ENCODE measurements at places on chromosomes 16 and 17.

GRCh38 chr17:72974605-72975232, 117.8 kb downstream of the SLC39A11 start:
- DNase-seq: no peak

DNA sequence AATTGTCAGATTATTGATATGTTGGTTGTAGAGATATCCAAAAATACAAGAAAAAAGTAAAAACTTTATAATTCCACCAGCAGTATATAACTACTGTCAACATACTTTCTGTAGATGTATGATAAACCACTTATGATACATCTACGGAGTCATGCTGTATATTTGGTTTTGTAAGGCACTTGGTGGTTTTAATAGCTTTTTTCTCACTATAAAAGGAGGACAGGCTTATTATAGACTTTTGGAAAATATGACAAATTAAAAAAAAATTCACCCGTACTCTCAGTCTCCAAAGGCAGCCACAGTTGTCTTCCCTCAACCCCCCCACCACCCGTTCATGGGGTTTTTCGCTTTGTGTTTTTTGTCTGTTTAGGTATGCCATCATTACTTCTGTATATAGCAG, 14.8 kb downstream of the RAI1 start:
- DNase-seq: no peak

DNA sequence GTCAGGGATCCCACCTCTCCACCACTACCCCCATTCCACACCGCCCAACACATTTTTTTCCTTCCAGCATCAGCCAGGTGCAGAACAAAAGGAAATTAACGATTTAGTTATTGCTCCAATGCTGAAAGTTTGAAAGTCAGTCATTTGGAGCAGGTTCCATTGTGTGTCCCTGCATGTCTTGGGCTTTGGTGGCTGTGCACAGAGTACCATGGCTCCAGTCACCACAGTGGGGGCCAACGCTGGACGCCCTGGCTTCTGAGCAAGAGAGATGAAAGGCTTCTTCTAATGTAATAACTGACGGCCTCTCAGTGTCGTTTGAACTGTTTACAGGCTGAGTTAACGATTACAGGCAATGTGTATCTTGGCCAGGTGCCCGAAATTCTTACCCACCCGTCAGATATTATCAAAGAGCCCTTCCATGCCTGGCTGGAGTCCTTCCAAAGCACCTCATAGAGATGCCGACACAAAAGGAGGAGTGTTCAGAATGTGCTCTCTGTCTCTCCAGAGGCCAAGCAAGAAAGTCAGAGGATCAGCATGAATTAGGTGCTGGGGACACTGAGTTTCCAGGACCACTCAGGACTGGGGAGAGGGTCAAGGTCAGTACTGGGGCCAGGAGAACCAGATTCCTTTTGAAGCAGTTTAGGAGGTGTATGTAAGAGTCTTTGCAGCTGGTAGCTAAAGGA, 25.9 kb downstream of the RNF43 start:
- DNase-seq: no peak

DNA sequence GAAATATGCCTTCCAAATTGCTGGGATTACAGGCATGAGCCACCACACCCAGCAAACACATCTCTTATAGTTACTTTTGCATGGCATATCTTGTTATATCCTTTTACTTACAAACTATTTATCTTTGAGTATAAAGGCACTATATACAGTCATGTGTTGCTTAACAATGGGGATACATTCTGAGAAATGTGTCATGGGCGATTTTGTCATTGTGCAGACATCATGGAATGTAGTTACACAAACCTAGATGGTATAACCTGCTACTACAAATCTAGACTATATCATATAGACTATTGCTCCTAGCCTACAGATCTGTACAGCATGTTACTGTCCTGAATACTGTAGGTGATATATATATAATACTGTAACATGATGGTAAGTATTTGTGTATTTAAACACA, 43.6 kb downstream of the BCL7C start:
- no peak for DNase-seq

DNA sequence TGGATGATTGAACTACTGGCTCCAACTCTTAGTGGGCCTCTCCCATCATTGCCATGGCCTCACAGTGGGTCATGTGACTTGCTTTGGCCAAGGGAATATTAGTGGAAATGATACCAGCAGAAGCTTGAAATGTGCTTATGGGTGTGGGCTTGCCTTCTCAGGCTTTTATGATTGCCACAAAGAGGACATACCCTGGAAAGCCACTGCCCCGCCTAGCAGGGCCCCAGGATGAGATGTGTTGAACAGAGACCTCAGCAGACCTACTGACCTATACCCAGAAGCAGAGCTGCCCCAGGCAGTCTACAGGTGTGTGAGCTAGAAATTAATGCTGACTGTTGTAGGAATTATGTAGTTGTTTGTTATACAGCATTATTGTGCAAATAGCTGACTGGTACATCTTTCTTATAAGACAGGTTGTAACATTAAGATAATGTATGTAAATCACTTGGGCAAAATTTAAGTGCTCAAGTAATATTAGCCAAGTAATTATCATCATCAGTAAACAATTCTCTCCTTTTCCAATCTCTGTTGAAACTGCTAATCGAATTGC, 67.8 kb upstream of the CDH5 start:
- DNase-seq: no peak

DNA sequence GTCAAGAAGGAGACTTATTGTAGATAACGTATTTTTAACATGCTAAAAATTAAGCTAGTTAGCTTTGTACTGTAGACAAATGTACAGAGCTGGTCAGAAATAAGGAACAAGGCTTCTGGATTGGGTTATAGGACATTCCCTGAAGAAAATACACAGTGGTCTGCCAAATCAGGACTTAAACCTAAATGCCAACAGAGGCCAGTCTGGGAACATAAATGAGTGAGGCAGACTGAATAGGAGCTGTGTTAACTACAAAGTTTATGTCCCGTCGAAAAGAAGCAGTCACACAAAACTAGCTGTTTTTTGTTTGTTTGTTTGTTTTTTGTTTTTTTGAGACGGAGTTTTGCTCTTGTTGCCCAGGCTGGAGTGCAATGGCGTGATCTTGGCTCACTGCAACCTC, 120.4 kb upstream of the C17orf78 start:
- DNase-seq: no peak

DNA sequence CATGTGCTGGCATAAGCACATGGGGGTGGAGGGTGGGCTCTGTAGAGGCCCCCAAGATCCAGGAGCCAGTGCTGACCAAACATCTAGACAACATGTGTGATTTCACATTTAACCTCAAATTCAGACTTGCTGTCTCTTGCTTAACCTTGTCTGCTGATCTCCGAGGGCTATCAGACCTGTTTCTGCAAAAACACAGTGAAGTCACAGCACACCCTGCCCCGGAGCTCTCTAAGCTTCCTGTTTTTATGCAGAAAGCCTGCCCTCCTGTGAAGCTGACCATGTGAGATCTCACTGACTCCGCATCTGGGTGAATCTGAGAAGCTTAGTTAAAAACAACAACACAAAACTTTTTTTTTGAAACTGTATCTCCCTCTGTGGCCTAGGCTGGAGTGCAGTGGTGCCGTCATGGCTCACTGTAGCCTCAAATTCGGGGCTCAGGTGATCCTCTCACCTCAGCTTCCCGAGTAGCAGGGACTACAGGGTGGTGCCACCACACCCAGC, 6.6 kb upstream of the DPEP2 start:
- DNase-seq: no peak

DNA sequence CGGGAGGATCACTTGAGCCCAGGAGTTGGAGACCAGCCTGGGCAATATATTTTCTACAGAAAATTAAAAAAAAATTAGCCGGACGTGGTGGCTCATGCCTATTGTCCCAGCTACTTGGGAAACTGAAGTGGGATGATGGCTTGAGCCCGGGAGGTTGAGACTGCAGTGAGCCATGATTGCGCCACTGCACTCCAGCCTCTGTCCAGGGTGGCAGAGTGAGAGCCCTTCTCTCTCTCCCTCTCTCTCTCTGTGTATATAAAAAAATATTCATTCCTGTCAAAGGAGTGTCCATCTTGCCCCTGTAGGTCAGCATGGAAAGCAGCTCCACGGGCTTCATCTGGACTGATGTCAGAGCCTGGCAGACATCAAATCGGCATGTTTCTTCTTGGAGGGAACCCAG, 31.2 kb downstream of the MGAT5B start:
- no peak for DNase-seq

DNA sequence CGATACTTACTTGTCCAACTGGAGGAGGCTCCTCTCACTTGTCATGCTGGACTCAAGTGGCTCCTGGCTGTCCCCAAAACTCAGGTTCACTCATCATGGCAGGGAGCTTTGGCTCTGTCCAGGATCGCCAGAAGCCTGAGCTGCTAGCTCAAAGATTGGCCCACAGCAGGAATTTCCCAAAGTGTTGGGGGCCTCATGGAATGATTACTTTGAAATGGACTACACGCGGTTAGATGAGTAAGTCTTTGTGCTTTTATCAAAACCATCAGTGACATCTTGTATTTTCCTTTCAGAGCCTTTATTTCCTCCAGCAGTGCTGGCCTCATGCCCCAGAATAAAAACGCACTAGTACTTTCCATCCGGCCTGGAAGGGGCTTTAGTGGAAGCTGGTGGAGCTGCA, 29.2 kb upstream of the PHB1 start:
- DNase-seq: no peak

DNA sequence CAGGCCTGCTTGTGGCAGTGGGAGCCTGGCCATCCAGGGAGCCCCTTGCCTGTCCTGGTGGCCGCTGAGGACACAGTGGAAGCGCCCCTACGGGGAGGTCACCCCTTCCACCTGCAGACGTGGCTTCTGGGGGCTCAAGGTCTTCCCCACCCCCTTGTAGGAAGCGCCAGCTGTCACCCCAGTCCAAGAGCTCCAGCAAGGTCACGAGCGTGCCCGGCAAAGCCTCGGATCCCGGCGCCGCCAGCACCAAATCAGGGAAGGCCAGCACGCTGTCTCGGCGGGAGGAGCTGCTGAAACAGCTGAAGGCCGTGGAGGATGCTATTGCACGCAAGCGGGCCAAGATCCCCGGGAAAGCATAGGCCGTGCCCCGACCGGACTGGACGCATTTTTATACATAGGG, 7.4 kb upstream of the IL17C start:
- no peak for DNase-seq

DNA sequence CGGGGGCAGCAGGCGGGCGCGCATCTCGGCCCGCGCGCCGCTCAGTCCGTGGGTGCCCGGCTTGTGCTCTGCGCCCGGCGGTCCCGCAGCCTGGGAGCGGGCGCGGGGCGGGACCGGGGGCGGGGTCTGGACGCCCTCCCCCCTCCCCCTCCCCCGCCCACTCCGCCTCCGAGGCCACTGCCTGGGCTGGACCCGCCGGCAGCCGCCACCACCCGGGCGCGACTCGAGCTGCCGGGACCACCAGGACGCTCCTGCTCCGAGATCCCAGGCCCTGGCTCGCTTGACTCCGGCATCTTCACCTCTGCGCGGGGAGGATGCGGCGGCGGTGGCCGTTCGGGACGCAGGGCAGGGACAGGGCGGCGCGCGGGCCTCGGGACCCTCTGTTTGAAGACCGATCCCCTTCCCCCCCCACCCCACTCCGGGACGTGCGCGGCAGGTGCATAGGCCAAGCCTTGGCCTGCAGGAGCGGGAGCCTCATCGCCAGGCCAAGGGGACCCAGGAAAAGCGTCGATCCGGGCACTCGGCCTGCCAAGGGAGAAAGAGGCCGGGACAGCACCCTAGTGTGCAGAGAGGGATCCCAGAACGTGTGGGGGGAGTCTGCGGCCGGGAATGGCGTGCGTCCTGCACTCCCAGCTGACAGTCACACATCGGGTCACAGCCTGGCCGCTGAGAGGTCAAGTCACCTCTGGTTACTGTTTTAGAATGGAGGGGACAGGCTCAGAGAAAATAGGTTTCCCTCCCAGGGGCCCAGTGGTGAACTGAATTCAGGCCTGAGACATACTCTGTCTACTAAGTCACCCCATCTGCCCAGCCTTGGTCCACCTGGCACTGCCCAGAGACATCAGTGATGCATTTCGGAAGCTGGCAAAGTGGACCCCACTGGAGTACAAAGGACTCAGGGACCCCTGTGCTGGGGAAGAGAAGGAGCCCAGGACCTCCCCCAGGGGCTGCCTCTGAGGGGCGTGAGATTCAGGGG, at the start of gene HS3ST6:
HS3ST6 (minus strand) TSS at position 65 of the 976 bp plus-strand sequence. CDS start 92 bp downstream, outside the sequence.
- no peak for DNase-seq

DNA sequence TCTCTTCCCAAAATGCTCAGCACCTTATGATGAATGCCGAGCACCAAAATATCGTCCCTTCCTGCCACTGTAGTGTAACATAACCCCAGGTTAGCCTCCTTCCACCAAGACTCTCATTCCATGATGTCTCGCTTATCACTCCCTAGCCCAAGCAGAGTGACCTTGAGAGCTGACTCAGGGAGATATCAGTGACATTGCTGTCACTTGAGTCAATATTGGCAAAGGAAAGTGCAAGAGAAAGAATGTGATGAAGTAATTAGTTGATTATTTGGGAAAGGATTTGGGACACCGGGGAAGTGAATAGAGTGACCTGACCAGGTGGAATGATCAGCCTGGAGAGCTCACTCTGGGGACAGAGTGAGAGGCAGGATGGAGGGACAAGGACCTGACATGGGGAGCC, 2.6 kb upstream of the ANKFN1 start:
- no peak for DNase-seq

GRCh38 chr17:73691321-73691766, 47.1 kb upstream of the SDK2 start:
- DNase-seq: no peak

DNA sequence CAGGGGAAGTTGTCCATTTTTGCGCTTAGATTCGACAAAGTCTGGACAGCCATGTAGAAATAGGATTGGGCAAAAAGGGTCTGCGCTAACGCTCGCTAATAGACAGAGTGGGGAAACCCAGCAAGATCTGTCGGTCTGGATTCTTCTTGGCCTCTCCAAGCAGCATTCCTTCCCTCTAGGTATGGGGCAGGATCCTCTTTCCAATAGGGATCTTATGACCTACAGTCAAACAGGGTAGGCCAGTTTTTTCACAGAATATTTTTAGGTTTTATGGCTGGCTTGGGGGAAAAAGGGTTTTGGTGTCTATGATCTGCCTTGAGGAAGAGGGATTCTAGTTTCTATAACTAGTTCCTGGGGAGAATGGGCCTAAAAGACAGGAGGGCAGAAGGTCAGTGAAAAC, 26.0 kb upstream of the GPT2 start:
- DNase-seq: no peak

DNA sequence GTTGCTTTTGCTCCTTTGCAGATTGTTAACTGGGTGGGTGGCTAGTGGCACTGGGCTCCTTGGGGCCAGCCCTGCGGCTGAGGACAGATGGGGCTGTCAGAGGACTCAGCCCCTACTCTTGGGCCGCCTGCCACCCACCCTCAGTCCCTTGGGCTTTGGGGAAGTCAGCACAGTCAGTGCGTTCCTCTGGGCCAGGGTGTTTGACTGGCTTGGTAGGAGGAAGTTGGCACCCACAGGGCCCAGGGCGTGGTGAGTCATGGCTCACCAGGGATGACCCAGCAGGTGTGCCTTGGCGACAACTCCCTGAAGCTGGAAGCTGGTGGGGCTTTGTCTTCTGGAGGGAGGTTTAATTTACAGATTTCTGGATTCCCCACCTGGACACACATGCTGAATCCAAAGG, 32.4 kb downstream of the HAPSTR1 start:
- DNase-seq: no peak

Data from stimulated activated CD4-positive, alpha-beta T cell treated with anti-CD3 and anti-CD28 coated beads, Interleukin-1b, Interleukin-23, amount 100 ng/mL, for 24 hours (primary cell).